ENCODE measurements at places on chromosomes 6 and 20.

- DNase-seq, result no peak
Measured at GRCh38 chr20:39342463-39342862, 380.3 kb downstream of the DHX35 start.

DNA sequence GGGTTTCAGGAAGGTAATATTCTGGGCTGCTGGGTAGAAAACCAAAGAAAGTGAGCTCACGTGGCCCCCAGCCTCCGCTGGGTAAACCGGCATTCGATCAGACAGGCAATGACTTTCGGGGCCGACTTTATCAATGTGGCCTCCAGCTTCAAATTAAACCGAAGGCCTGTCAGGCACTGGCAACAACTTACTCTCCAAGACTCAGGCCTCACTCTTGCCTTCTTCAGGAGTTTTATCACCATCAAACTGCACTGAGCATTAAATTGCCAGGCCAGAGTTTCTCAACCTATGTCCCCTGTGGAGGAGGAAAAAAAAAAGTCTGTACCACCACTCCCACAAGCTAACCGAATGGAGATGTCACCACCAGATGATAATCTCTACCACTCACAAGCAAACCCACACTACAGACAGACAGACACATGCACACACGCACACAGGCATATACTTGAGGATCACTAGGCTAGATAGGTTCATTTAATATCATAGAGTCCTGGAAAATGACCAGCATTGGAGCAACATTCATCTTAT lies 1.1 kb upstream of the MBOAT1 start:
- DNase-seq, result peak; percentile 87

- DNase-seq, result no peak
Measured at GRCh38 chr6:143123941-143124340, 63.3 kb downstream of the AIG1 start.

DNA sequence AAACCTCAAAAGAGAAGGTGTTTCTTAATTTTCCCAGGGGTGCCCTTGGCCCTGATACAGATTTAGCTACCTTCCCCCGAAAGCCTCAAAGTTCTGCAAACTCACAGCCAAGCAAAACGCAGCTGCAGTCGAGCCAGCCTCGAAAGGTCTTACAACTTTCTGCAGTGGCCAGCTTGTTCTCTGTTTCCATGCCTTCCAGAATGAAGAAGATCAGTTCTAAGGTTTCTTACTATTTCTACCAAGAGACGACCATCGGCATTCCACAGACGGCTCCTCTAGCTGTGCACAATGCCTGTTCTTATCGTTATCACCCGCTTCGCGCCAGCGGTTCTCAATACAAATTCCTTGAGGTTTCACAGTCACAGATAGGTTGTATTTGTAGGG lies 28.5 kb upstream of the CCR6 start:
- no peak for DNase-seq

DNA sequence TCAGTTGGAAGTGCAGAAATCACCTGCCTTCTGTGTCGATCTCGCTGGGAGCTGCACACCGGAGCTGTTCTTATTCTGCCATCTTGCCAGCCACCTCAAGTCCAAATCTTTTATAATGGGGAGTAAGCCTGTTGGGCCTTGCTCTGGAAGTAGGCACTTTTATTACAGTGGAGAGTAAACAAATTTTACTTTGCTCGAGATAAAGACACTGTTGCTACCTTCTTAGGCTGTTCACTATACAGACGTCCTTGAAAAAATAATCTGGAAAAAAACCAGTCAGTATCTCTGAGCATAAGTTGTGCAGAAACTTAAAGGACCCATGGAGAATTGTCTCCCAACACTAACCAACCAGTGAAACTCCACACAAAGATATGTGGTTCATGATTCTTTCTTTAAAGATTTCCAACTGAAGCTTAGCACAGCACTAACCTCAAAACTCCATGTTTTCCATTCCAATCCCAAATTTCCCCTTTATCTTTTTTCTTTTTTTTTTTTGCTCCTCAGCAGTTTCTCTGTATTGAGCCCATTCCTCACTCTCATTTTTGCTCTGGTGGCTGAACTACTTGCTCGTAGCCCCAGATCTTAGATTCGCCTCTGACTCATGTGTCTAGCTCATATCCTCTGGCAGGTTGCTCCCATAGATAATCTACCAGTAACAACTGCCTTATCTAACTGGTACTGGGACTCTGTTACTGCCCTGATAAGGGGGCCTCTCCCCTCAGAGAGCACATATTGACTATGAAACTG lies 34.3 kb upstream of the COL9A1 start:
- no peak for DNase-seq

DNA sequence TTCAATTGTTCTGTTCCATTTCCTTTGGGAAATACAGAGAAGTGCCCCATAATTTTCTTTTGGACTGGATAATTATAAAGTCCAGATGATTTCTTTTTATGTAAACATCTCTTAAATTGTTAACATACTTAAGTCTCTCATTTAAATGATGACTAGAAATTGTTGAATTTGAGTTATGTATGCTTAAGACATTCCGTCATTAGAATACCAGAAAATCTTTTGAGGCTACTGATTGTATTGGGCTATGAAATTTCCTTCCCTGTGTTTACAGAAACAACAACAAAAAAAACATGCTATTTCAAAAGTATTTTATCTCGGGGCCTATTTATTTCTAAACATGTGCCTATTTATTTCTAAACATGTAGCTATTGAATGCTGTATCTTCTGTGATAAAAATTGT lies 125.4 kb downstream of the SH3BGRL2 start:
- no peak for DNase-seq

- no peak for DNase-seq
Measured at GRCh38 chr20:22533823-22534751, 50.3 kb downstream of the FOXA2 start.
